ENCODE measurements at places on chromosomes 12 and 14. TPM values are rescaled to one million over a fixed set of nuclear protein-coding genes. Genes with fewer than 3 reads are reported as not detected.

- peak; percentile 56 for DNase-seq
Observed at GRCh38 chr12:59820594-59821011, 224.8 kb downstream of the SLC16A7 start.

- DNase-seq: peak; percentile 11
Observed at GRCh38 chr14:21056520-21057163, 980 bp upstream of the RNASE8 start.

GRCh38 chr14:61444215-61444768, 122.9 kb downstream of the PRKCH start:
- no peak for DNase-seq

DNA sequence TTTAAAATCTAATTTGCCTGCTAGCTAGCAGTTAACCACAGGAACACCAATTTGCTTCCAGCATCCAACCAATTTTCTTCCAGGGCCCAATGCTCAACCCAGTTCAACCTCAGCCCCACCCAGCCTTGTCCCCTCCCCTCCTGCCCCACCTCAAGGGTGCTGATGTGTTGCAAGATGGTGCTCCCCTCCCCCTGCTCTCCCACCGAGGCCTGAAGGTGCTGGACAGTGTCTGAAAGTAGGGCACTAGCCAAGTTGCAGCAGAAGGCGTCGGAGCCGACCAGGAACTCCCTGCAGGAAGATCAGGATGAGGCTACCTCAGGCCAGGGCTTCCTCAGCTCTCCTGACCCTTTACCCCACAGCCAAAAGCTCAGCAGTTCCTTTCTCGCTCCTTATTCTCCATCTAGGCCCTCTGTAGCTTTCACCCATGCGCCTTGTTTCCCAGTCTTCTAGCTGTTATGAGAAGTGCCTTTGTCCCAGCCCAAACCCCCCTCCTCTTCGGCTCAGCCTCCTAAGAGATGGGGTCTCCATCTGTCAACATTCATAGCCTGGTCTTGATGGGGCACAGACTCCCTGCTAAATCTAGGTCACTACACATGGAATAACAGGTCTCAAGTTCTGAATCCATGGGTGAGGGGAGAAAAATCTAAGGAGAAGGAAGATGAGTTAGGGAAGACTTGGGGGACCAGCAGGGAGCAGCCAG, 3.6 kb downstream of the STAT6 start:
- no peak for DNase-seq

- no peak for DNase-seq
Observed at GRCh38 chr12:116400636-116401372, 123.3 kb upstream of the MED13L start.

DNA sequence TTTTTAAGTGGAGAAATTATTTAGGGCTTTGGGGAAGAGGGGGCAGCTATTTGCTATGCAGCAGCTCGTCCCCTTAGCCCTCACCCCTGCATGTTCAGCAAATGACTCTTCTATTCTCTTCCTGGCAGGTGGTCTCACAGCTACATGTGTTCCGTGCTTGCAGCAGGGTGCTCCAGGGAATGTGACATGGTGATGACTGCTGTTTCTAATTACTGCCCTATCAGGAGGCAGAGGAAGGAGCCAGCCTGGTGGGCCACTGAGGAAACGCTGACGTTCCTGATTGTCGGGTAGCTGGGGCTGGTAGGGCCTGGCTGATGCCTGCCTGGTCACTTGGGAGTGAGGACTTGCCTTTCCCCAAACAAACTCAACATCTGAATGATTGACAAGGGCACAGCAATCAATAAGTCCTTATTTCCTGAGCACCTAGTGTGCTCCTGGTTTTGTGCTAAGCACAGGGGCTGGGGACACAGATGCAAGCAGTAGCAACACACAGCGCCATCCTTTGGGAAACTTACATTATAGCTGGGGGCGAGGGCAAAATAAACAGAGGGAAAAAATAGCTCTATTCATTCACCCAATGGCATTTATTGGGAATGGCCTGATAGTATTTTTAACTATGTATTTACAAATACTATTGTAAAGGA, 377.8 kb downstream of the FUT8 start:
- DNase-seq: no peak

DNA sequence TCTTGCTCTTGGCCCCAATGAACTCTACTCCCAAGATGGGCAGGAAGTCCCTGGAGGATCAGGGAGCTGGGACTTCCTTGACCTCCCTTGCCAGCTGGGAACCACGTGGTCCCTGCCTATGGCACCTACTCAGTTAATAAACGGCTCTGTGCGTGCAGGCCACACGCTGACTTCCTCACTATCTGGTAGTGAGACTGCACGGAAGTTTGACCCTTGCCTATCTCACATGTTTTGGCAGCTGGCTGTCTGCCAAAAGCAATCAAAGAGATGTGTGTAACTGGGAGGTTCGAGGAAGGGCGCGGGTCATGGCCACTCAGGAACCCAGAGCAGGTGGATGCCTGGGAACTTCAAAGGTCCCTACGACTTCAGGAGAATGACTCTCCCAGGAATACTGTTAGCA, 57.9 kb downstream of the RFLNA start:
- no peak for DNase-seq

DNA sequence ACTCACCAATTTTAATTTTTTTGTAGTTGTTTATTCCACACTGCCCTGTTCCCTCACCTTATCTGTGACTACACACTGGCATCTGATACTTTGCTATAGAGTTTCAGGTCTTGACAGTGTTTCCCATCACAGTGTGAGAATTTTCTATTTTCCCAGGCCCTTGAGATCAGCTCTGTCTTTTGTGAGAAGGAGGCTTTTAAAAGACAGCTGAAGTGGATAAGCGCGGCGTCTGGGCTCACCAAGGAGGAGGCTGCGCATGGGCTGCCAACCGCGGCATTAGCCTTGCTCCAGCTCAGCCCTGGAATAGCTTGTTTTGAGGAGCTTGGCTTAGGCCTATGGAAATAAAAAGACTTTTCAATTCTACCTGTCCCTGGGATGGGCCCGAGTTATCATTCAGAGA, 181.3 kb downstream of the RMST start:
- no peak for DNase-seq

DNA sequence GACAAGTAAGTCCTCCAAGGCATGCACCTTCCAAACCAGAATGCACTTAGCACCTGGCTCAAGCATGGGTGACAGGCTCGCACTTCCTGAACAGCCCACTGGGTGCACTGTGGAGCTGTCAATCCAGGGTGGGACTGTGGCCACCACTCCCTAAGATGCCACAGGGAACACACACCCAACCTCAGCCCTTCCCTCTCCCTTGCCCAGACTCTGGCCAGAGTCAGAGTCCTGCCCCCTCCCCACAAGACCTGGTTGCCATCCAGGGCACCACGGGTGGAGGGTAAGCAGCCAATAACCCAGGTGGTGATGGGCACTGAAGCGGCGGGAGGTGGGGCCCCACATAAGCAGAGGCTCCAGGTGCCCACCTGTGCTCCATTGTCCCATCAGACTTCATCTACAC, 160.6 kb downstream of the MYRFL start:
- peak; percentile 16 for DNase-seq

Gene LMO3
- not detected for total RNA-seq

Gene MMP14
- total RNA-seq: 124 TPM

Gene CLEC1B
- not detected for total RNA-seq

Gene TAS2R42
- total RNA-seq: not detected

Gene NPC2
- total RNA-seq: 33.4 TPM

Gene MANSC4
- not detected for total RNA-seq
